Pancreas (tissue), 10 donors: ENCODE measurements at places on chromosomes 5 and 9. TPM values are rescaled to one million over a fixed set of nuclear protein-coding genes. Genes with fewer than 3 reads are reported as not detected.

The LURAP1L gene
- total RNA-seq, result 14.3 TPM

The CNTLN gene
- 2.2 TPM for total RNA-seq

The SPATA31D4 gene
- not detected for total RNA-seq

The RGP1 gene
- 13.2 TPM for total RNA-seq

The ECSCR gene
- total RNA-seq, result 1.7 TPM
